Suppressor macrophage treated with lipopolysaccharide for 1 hour (primary cell): ENCODE measurements at places on chromosomes 5 and 9.
A peak's percentile ranks its signal among the peaks of the same experiment; 100 is the strongest.

DNA sequence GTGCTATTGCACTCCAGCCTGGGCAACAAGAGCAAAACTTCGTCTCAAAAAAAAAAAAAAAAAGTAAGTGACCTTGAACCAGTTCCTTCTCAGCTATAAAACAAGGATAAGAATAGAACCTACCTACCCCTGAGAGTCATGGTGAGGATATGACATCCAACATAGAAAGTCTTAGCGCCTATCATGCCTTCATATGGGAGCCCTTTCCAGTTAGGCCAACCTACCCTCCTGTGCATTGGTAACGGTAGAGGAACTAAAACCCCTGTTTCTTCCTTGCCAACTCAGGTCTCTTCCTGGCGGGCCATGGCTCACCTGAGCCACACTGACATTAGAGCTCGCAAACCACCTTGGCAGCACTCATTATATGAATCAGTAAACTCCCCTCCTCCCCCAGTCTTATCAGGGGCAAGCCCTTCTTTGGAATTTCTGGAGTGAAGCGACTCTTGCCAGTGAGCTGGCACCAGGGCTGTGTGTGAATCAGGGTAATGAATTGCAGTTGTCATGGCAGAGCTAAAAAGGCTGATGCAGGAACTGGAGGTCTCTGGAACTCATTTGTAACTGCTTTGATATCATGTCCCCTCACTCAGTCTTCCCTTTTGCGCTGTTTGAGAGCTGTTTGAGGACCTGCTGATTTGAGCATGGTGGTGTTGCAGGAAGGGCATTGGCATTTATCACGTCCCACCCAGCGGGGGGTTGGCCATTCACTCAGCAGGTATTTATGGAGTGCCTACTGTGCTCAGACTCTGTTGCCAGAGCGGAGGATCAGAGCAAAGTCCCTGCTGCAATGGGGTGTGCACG lies 10.3 kb downstream of the WWC1 start:
- DNase-seq = no peak

- DNase-seq = no peak
Observed at GRCh38 chr5:73231246-73231778, 58.3 kb downstream of the TMEM174 start.

DNA sequence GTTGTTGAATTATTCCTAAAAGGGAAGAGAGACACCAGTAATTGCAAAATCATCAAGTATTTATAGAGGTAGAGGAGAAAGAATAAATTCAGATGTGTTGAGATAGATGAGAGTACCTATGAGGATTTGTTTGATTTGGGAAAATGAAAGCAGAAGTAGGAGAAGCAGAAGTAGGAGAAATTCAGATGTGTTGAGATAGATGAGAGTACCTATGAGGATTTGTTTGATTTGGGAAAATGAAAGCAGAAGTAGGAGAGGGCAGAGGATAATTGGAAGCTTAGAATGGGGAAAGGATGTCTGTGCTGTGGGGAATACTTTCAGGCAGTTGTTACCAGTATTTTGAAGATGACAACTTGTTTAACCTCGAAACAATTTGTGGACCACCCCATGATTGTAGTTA lies 35.1 kb upstream of the ZCCHC7 start:
- DNase-seq = no peak

DNA sequence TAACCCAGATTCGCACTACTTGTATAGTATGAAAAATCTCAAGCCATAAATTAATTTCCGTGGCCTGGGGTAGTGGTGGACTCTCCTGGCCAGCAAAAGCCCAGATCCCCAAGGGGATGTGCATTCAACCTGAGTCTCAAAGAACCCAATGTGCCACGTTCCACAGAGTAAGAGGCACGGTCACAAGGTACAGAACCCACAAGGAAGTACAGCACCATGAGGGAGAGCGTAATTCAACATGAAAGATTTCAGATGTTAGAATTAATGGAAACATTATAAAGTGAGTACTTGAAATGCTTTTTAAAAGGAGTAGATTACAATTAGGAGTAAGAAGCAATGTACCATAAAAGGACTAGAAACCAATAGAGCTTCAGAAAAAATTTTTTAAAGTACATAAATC lies 23.4 kb downstream of the SRD5A1 start:
- DNase-seq = no peak

DNA sequence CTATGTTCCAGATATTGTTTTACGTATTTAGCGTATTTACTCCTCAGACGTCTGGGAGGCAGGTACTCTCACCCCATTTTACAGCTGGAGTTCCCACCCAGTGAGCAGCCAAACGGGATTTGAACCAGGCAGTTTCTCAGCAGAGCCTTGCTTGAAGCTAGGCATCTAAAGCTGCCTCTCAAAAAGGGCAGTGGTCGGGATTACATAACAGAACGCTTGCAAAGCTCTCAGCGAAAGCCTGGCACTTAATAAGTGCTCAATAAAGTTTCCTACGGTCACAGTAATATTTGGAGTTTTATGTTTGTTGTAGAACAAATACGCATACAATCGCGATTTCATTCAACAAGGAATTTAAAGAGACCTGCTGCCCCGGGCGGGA lies 286 bp upstream of the BSPRY start:
- no peak for DNase-seq

DNA sequence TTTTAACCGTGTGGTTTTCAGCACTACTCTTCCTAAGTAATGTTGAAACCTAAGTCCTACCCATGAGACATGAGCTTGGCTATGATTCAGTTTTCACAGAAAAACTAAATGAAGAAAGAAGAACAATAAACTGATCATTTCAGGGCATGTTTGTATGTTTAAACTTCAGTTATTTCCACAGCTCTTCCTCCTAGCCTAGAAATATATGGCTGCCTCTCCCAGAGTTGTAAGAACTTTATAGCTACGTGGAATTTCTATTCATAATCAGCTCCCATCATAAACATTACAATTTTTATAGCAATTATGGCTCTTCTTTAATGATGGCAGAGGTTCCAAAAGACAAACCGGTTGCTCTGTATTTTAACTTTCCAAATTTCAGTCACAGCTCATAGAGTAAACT lies 314.7 kb upstream of the ADAMTSL1 start:
- no peak for DNase-seq

DNA sequence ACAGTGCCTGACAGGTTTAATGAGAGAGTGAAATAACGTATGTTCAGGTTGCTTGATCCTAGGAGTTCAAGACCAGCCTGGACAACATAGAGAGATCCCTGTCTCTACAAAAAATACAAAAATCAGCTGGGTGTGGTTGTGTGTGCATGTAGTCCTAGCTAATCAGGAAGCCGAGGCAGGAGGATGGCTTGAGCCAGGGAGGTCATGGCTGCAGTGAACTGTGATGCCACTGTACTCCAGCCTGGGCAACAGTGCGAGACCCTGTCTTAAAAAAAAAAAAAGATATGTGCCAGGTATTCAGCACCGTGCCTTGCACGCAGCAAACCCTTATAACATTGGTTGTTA lies 38.8 kb upstream of the SPRY4 start:
- DNase-seq = no peak

- DNase-seq = no peak
Observed at GRCh38 chr5:127235136-127235535, 55.5 kb upstream of the MEGF10 start.

- DNase-seq = no peak
Observed at GRCh38 chr5:54254482-54255198, 55.7 kb downstream of the ARL15 start.

DNA sequence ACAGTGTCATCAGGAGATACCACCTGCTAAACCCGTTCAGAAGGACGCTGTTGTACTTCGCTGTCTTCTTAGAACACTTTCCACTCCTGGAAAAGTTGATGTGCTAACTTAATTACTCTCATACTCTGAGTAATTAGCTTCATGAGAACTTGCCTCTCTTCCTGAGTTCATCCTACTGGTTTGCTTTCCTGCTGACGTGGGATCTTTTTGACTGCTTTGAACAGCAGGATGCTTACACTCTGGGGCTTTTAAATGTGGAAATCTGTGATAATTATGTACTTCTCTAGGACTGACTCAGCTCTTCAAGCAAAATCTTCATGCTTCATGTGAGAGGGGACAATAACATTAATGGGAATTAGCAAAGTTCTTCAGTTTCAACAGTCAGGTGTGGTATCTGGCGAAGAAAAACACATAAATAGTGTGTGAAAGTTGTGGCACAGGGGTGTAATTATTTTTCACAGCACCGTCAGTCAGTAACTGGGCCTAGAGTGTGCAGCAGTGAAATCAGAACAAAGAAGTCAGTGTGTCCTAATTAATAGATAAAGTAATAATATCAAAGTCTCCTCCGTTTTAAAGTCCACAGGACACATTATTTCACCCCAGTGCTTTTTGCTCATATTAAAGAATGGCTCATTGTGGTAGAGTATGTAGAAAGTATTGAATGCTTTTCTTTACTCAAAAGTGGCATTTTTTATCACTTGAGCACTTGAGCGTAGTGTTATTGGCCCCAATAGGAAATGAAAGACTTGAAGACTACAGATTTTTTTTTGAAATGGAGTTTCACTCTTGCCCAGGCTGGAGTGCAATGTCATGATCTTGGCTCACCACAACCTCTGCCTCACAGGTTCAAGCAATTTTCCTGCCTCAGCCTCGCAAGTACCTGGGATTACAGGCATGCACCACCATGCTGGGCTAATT lies 140.9 kb upstream of the DMRT1 start:
- DNase-seq = no peak

GRCh38 chr5:152466085-152466745 lies 61.1 kb upstream of the NMUR2 start:
- DNase-seq = no peak

- DNase-seq = peak; percentile 97
Observed at GRCh38 chr5:179731791-179732411, 721 bp upstream of the MAML1 start.

DNA sequence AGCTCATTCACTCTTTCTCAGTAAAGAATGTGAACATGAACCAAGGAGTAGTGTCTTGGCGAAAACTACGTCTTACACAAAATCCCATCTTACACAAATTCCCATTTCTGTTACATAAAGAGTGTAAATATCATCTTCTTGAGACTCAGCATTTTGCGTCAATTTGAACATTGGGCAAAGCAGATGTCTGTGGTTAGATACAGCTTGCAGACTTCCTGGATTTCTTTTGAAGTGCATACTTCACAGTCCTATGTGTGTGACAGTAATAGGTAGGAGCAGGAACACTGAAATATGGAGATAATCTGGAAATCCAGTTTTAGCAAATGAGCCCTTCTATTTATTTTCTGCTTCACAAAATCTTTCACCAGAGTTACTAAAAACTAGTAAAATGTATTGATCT lies 58.8 kb downstream of the C6 start:
- no peak for DNase-seq

DNA sequence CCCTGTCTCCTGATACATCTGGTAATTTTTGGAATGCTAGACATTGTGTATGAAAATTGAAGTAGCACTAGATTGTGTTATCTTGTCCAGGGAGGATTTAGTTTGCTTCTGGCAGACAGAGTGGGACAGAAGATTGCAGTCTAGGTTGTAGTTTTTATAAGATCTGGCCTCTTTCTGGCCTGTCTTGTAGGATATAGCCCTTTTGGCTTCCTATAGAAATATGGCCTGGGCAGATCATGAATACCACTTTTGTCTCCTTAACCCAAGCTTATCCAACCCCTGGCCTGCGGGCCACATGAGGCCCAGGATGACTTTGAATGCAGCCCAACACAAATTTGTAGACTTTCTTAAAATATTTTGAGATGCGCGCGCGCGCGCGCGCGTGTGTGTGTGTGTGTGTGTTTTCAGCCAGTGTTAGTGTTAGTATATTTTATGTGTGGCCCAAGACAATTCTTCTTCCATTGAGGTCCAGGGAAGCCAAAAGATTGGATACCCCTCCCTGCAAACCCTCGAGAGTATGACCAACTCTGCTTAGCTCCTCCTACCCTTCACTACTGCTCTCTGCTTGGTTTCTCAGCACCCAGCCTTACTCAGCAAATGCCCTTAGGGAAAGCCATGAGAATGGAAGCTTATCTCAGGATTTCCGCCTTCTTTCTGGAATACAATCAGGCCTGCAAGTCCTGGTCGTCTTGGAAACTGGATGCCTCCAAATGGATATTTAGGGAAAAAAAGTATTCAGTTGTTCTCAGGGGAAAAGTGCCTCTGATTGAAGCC lies 26.5 kb downstream of the ANKRD33B start:
- DNase-seq = no peak

- DNase-seq = no peak
Observed at GRCh38 chr9:134970719-134971118, 53.0 kb upstream of the FCN1 start.

DNA sequence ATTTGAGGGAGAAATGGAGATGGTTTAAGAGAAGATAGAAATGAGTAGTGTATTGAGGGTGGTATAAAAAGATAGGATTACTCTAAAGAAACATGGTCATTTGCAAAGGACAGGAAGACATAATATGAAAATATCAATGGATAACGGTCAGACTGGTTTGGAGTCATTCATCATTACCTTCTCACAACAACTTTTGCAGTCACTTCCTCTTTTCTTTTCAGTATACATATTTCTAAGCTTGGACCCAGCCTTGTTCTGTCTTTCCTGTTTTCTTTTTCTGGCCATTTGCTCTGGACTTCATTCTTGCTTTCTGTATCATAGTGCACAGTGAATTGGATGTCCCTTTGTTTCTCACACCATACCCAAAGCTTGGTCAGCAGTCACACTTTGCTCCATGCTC lies 966.5 kb upstream of the TYRP1 start:
- no peak for DNase-seq

DNA sequence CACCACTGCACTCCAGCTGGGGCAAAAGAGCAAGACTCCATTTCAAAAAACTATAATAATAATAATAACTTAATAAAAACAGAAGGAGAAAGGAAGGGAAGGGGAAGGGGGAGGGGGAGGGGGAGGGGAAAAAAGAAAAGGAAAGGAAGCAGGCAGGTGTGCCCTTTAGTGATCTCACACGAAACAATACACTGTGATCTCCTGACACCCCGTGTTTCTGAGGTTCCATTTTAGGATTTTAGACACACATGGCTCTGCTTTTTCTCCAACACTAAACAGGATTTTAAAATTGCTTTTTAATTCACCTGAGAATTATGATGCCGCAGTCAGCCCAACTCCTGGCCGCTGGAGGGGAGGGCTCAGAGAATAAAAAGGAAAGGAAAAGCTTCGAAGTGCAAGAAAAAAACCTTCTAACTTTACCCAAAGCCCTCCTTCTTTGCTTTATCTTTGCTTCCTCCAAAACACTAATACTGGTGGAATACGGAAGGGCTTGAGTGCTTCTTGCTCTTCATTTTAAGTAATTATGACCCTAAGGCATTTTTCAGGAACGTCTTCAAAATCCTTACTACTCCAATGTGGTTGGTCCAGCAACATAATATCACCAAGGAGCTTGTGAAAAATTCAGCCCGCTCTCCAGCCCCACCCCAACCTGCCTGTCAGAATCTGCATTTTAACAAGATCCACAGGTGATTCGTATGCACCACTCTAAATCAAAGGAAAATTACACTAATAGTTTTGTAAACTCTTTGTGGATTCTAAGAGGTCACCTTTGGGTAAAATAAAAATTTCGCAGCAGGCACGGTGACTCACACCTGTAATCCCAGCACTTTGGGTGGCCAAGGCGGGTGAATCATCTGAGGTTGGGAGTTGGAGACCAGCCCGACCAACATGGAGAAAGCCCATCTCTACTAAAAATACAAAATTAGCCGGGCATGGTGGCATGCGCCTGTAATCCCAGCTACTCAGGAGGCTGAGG lies 66.0 kb downstream of the MYO10 start:
- no peak for DNase-seq

GRCh38 chr5:179967489-179967888 lies 59.8 kb upstream of the TBC1D9B start:
- no peak for DNase-seq
